Activated CD8-positive, alpha-beta T cell treated with anti-CD3 and anti-CD28 coated beads, Interleukin-2, amount 10 ng/mL, durations not matched to agents 7 days and 5 days (primary cell): ENCODE measurements at places on chromosomes 6 and 20. TPM values are rescaled to one million over a fixed set of nuclear protein-coding genes. Genes with fewer than 3 reads are reported as not detected.

GRCh38 chr20:14915356-14915755 lies 577.9 kb upstream of the FLRT3 start:
- no peak for DNase-seq

TNNC2 gene
- not detected for total RNA-seq

GRCh38 chr6:135170849-135171248 lies 10.3 kb upstream of the MYB start:
- DNase-seq, result no peak

DNA sequence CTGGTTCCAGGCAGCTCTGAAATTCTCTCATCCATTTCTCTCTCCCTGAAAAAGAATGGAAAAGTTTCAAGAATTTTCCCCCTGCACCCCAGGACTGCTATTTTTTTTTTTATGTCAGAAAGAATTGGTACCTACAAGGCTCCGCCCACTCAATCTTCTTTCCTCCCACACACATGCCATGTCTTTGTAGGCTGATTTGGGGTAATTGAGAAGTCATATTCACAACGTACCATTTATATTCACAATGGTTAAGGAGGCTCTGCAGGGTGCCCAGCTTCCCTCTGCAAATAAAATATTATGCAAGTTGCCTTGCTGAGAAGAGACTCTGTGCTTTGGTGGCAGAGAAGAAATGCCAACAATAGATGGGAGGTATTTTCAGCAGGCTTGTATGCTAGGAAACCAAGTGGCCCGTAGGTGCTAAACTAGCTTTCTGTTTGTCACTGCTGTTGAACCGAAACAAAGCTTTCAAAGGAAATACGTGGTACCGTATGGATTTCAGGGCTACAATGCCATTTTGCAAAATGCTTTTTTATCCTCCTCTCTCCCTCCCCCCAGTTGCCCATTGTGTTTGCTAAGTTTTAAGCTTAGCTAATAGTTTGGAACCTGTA lies 150.0 kb downstream of the PHACTR1 start:
- no peak for DNase-seq

SOX18 gene
- total RNA-seq, result 0.13 TPM

DNA sequence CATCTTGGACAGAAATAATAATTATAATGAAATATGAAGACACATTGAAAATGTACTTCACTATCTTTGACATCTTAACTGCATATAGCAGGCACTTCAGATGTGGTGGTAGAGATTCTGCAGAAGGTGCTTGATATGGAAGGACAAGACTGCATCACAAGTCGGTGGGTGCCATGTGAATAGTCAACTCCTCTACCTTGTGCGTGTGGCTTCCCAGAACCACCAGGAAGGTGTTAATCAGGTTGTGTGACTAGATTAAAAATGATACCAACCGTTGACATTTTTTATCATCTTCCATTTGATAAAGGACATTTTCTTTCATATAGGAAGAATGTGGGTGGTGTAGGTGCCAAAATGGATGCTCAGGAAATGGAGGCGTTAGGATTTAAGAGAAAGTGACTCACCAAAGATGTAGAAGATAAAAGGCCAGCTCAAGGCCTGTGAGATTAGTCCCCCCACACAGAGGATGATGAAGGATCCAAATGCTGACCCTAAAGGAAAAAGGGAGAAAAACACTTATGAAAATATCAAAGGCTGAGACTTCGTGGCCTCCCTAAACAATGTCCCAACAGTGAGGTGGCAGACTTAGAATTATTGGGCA lies 12.3 kb downstream of the SLC17A2 start:
- no peak for DNase-seq

FAM83D gene
- total RNA-seq, result 25.6 TPM

- no peak for DNase-seq
Observed at GRCh38 chr20:62770111-62770910, 26.0 kb upstream of the MRGBP start.

- no peak for DNase-seq
Observed at GRCh38 chr20:32203356-32204204, 4.0 kb downstream of the PLAGL2 start.

DNA sequence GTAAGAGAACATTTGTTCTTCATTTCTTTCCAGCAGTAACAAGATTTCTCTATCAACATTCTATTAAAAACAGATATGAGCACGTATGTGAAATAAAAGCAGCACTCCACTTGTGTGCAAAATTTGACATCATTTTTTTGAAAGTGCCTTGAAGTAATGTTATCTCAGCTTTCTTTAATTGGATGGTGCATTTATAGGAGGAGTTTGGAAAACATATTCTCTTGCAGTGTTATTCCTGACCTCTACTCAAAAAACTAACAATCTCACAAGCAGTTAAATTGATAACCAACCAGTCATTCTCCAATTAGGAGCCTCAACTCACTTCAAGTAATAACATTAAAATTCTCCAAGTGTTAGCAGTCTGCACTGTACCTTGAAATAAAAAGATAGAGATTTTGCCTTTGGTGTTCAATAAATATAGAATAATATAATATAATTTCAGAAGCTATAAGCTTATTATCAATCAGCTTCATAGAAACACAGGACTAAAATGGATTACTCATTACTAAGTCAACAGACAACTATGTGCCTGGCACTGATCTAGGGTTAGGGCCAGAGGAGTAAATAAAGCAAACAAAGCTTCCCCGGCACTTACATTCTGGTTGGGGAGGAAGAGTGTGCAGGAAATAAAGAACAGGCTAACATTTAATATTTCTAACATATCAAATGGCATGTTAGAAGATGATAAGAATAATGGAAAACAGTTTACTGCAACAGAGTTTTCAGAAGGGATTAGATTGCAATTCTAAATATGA lies 149.0 kb upstream of the SGK1 start:
- DNase-seq, result no peak

DNA sequence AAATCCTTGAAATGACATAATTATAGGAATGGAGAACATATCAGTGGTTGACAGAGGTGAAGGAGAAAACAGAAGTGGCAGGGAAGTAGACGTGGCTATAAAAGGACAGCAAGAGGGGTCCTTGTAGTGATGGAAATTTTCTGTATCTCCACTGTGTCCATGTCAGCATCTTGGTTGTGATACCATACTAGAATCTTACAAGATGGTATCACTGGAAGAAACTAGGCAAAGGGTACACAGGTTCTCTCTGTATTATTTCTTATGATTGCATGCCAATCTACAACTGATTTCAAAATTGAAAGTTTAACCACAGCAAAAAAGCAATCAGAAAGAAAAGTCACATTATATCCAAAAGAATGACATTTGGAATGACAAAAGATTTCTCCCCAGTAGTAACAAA lies 16.4 kb upstream of the ZC3H12D start:
- no peak for DNase-seq

DNA sequence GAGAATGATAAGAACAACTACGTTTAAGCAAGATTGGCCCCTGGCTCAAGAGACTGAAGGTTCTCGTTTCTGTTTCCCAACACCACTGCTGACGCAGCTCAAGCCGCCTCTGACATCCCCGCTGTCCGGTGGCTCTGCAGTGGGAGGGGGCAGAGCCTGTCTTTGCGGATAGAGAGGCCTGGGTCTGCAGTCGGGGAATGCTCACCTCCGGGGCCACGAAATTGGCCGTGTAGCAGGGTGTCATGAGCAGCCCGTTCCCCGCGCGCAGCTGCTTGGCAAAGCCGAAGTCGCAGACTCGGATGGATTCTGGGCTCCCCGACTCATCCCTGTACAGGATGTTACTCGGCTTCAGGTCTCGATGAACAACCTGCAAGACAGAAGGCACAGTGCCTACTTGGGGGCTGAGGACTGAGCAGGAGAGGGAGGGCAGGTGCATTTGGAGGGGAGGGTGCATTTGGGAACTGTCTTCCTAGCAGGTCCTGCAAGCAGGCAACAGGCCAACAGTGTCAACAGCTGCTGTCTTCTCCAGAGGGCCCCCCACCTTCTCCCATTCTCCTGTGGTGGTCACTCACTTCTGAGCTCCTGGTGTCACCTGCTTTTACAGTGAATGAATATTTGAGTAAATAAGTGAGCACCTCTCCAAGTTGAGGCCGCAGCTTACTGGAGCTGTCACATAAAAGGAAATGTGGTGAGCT lies 40.5 kb upstream of the MPC1 start:
- no peak for DNase-seq

DNA sequence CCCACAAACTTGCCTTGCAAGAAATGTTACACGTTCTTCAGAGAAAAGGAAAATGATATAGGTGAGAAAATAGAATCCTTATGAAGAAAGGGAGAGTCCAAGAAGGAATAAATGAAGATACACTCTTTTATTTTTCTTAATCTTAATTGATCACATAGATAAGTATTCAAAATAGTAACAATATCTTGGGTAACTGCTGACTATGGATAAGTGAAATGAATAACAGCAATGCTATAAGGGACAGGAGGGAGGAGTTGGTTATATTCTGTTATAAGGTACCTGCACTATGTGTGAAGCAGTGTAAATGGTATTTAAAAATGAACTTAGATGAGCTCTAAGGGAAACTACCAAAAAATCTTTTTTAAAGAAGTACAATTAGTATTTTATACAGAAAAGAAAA lies 38.3 kb downstream of the RANBP9 start:
- no peak for DNase-seq

DNA sequence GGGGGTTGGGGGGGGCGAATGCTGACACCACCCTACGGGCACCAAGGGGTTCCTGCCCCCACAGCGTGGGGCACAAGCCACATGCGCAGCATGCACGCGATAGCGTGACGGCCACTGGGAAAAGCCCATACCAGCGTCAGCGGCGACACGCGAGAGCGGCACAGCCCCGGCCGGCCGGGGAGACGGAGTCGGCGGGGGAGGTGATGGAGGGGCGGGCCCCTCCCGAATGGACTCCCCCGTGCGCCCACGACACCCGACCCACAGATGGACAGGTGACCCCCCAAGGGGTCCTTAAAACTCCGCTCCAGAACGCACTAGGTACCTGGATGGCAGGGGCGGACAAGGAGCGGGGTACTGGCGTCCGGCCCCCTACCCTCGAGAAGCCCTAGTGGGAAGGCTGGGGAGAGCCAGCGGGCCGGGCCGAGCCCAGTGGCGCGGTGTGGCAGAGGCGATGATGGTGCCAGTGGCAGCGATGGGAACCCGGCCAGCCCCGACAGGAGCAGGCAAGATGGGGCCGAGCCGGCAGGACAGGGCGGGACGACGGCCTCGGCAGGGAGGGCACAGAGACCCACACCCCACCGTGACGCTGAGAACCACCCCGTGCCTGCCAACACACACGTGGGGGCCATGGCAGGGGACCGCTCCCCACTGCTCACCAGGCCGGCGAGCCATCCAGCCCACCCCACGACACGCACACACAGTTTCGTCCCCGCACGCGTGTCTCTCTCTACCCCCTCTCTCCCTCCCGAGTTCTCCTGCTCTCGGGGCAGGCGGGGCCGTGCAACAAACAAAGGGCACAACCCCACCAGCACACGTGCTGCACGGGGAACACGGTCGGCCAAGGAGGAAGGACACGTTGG lies 1959.8 kb upstream of the DEFB115 start:
- no peak for DNase-seq

TSPYL4 gene
- 19.8 TPM for total RNA-seq

- no peak for DNase-seq
Observed at GRCh38 chr20:59291740-59292383, 8.5 kb upstream of the EDN3 start.

ERVFRD-1 gene
- total RNA-seq, result not detected

ADTRP gene
- total RNA-seq, result 0.63 TPM

- DNase-seq, result no peak
Observed at GRCh38 chr20:32314768-32315167, 37.3 kb downstream of the KIF3B start.

PPIL6 gene
- total RNA-seq, result 0.16 TPM

- DNase-seq, result no peak
Observed at GRCh38 chr6:32200711-32201475, 8.4 kb upstream of the GPSM3 start.

- no peak for DNase-seq
Observed at GRCh38 chr20:49775229-49775693, 37.4 kb upstream of the SLC9A8 start.

DNA sequence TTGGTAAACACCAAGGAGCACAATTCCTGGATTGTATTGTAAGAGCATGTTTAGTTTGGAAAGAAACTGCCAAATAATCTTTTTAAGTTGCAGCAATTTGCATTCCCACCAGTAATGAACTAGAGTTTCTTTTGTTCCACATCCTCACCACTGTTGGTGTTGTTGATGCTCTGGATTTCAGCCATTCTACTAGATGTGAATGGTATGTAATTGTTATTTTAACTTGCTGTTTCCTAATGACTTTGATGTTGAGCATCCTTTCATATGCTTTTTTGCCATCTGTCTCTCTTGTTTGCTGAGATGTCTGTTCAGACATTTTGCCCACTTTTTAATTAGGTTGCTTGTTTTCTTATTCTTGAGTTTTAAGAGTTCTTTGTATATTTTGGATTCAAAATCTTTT lies 1654.1 kb downstream of the GRIK2 start:
- DNase-seq, result no peak

GPR31 gene
- total RNA-seq, result not detected

GSTA1 gene
- not detected for total RNA-seq

GRCh38 chr6:678520-678919 lies 14.4 kb downstream of the EXOC2 start:
- no peak for DNase-seq

SLC24A3 gene
- not detected for total RNA-seq

- no peak for DNase-seq
Observed at GRCh38 chr6:74492587-74492986, 713.3 kb downstream of the COL12A1 start.

- no peak for DNase-seq
Observed at GRCh38 chr6:34447910-34448309, 18.0 kb upstream of the PACSIN1 start.

TMC2 gene
- total RNA-seq, result not detected

SLA2 gene
- total RNA-seq, result 131 TPM

- no peak for DNase-seq
Observed at GRCh38 chr6:15088904-15089568, 156.8 kb upstream of the JARID2 start.

PI3 gene
- total RNA-seq, result not detected

GRCh38 chr6:56003616-56004015 lies 128.2 kb upstream of the BMP5 start:
- no peak for DNase-seq

- no peak for DNase-seq
Observed at GRCh38 chr20:14609328-14610221, 272.2 kb upstream of the FLRT3 start.

- DNase-seq, result no peak
Observed at GRCh38 chr6:82144007-82144851, 103.3 kb downstream of the IBTK start.

DNA sequence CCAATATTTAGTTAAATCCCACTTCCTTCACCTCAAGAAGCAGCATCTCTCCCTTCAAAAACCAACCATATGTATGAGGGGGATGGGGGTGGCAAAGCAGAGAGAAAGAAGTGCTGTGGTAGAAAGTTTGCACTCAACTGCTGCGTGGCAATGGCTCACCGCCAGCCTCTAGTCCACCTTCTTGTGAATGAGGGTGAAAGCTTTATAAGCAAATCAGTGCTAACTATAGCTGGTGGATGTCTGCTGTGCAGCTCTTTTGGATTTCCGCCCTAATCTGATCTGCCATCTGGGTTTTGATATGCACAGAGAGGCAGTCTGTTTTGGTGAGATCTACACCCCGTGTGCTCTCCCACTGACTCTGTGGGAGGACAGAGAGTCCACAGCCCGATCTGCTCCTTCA lies 281.2 kb upstream of the SUPT3H start:
- DNase-seq, result peak; percentile 26
